Non-pigmented ciliary epithelial cell (primary cell): ENCODE measurements at places on chromosomes 11 and 22.

DNA sequence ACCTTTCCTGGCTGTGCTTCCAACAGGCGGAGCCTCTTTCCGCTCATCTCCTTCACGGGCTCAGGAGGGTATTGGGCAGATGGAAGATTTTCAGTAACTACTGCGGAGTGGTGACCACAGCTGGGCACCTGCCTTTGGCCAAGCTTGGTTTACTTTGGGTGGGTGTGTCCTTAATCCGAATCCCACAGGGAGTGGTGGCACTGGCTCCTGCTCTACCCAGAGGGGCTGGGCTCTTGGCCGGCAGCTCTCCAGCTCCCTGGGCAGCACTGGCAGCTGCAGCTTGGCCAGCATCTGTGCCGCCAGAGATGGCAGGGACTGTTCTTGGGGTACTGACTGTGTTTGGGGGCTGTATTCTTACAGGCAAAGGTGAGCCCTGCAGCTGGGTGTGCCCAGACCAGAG is 29.8 kb downstream of the BID start:
- no peak for DNase-seq

DNA sequence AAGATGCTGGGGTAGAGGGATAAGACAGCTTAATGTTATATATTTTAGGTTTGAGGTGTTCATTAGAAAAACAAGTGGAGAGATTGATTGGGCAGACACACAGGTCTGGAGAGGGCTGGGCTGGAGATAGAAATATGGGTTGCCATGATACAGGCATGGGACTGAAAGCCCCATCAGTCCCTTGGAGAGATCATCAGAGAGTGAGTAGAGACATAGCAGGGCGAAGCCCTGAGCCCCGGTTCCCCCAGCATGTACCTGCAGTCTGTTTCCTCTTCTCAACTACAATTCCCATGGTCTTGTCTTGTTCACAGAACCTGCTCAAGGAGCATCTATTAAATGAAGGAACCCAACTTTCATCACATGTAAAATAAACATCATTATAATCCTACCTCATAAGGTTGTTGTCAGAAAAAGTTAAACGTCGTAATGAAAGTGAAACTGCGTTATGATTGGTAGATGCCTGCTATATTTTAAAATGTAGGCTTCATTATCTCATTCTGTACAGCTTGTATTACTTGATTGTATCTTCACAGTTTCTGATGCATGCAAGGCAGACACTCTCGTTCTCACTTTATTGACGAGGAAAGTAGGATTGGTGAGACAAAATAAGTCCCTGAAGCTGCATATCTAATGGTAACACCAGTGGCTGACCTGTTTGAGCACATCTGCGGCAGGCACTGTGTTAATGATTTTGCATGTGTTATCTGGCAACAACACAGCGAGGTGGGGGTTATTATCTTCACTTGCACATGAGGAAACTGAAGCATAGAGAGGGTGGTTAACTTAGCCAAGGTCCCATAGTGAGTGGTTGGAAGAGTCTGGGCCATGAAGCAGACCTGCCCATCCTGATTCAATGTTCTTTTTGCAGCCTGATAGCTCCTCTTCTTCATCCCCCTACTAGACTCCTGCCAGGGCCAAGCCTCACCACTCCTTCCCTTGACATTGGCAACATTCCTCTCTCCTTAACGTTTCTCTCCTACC is 63.5 kb downstream of the ENDOD1 start:
- DNase-seq = no peak

DNA sequence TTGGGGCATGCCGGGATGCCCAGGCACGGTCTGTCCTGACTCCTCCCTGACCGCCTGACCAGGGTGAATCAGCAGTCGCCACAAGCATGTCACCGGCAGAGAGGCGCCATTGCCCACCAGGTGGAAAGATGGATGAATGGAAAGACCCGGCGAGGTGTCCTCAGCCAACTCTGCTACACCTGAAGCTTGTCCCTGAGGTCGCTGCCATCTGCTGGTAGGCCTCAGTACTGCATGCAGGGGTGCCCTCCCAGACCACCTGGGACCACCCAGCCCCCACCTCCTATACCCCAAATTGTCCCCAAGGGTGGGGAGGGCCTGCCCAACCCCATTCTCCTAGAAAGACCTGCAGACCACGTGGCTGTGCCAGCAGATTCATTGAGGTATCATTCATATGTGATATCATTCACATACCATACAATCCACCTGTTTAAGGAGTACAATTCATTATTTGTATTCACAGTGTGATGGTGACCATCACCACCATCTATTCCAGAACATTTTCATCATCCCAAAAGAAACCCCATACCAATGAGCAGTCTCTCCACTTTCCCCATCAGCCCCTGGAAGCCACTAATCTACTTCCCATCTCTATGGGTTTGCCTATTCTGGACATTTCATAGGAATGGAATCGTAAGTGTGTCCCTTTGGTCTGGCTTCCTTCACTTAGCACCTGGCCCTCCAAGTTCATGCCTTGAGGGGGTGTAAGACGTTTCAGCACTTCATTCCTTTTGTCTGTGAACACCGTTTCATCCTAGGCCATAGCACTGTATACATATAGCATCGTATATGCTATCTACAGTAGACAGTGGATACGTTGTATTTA is 17.5 kb downstream of the FGF3 start:
- no peak for DNase-seq

- no peak for DNase-seq
These were observed 564.9 kb downstream of the CNTN5 start for GRCh38 chr11:99585606-99586005.

DNA sequence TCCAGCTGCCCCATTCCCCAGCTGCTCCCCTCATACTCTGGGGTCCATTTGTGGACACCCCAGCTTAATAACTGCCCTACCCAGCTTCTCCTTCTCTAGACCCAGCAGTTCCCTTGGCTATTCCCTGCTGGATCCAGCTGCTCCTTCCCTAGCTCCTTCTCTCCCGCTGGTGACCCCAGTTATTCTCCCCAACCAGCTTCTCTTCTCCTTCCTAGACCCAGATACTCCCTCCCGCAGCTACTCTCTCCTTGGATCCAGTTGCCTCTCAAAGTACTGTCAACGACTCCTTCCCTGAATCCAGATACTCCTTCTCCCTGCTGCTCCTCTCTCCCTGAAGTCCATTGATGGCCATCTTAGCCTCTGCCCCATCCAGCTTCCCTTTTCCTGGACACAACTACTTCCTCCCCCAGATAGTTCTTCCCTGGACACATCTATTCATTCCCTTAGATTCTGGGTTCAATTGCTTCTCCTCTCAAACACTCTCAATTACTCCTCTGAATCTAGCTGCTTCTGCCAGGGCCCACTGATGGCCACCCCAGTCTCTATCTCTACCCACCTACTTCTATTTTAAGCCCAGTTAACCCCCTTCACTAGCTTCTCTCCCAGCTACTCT is 11.6 kb downstream of the SELENOM start:
- no peak for DNase-seq

DNA sequence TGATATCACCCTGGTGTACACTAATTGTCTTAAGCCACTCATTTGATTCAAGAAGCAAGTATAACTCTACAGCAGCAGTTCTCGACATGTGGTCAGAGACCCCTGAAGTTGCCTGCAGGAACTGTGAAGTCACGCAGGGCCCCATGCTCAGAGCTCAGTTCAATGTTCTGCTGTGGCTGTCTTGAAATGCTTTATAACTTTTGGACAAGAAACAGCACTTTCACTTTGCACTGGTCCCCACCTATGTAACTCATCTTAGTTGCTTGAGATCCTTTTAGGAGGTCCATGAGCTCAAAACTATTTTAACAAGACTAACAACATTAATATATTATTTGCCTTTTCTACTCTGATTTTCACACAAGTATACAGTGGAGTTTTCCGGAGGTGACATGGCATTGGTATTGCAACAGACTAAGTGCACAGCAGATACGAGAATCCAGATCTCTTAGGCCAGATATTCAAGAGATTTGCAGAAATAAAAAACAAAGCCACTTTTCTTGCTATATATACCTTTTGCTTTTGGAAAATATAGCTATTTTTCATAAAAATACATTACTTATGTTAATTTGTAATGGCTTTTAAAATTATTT is 64.8 kb downstream of the PRR5L start:
- no peak for DNase-seq

GRCh38 chr22:23231471-23232093 is 51.3 kb downstream of the BCR start:
- DNase-seq = no peak
